ENCODE measurements at places on chromosomes 11 and 22. TPM values are rescaled to one million over a fixed set of nuclear protein-coding genes. Genes with fewer than 3 reads are reported as not detected.
A peak's percentile ranks its signal among the peaks of the same experiment; 100 is the strongest.

The HIKESHI gene
- polyA plus RNA-seq: 33.6 TPM

The MICALL1 gene
- polyA plus RNA-seq: 47.2 TPM

The NRIP3 gene
- 0.87 TPM for polyA plus RNA-seq

The MDK gene
- 141 TPM for polyA plus RNA-seq

The CXCR5 gene
- not detected for polyA plus RNA-seq

The RPS6KA4 gene
- 12.3 TPM for polyA plus RNA-seq

The C11orf86 gene
- polyA plus RNA-seq: not detected

The ZP1 gene
- polyA plus RNA-seq: not detected

The SLC22A12 gene
- not detected for polyA plus RNA-seq

DNA sequence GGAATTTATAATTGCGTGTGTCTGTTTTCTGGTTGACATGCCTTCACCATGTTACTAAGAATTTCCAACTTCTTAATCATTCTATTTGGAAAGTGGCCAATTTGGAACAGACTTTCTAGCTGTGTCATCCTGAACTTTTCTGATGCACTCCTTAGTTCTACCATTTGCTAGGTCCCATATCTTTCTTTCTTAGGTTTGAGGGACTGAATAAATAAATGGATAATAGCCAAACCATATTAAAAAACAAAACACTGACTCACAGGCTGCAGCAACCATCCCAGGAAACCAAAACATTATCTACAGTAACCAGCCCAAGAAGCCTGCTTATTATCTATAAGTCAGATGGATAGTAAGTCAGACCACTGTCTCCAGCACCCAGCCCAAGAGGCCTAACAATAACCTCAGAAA lies 57.5 kb upstream of the PLET1 start:
- DNase-seq: no peak

- DNase-seq: no peak
Observed at GRCh38 chr11:64885367-64886286, 7.2 kb upstream of the EHD1 start.

GRCh38 chr11:38089726-38090125 lies 1491.7 kb upstream of the RAG2 start:
- no peak for DNase-seq

- no peak for DNase-seq
Observed at GRCh38 chr22:20615021-20615420, 107.6 kb downstream of the MED15 start.

GRCh38 chr11:113197446-113197845 lies 116.9 kb upstream of the TTC12 start:
- DNase-seq: no peak

GRCh38 chr22:29949872-29950271 lies 66.9 kb downstream of the MTMR3 start:
- DNase-seq: no peak

GRCh38 chr11:73356979-73357860 lies 19.0 kb upstream of the RELT start:
- DNase-seq: no peak

DNA sequence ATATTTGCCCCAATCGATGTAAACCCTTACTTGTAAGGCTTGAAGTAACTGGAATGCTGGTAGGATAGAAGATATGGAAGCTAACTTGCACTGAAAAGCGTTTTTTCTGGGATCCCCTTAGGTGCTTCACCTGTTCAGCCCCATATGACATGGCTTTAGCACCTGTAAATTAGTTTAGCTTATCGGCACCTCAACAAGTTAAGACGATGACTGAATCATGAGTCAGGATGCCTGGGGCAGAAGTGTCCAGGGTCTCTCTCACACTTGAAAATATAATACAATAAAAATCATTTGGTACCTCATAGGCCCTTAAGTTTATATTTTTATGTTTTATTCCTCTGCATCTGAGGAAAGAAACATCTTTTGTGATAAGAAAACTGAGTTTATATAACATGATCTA lies 409.2 kb upstream of the LRRC4C start:
- no peak for DNase-seq

DNA sequence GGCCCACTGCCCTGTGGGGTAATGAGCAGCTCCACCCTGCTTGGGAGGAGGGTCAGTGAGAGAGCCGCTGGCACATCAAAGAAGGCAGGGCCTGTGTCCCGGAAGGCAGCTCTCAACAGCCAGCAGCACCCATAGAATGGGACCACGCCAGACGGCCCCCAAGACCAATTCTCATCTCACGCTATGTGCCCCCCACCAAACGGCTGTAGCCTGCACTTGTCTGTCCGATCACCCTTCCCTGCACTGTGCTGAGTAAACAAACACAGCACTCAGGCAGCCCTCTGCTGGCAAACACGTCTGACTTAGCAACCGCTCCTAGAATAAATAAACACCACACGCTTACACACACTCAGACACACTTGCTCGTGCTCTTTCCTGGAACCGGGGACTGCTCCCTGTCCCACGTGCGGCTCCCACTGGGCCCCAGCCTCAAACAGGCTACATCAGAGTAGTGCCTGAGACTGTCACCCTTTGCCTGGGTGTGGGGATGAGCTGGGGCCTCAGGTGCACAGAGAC lies 53.2 kb upstream of the CDON start:
- DNase-seq: peak; percentile 84

DNA sequence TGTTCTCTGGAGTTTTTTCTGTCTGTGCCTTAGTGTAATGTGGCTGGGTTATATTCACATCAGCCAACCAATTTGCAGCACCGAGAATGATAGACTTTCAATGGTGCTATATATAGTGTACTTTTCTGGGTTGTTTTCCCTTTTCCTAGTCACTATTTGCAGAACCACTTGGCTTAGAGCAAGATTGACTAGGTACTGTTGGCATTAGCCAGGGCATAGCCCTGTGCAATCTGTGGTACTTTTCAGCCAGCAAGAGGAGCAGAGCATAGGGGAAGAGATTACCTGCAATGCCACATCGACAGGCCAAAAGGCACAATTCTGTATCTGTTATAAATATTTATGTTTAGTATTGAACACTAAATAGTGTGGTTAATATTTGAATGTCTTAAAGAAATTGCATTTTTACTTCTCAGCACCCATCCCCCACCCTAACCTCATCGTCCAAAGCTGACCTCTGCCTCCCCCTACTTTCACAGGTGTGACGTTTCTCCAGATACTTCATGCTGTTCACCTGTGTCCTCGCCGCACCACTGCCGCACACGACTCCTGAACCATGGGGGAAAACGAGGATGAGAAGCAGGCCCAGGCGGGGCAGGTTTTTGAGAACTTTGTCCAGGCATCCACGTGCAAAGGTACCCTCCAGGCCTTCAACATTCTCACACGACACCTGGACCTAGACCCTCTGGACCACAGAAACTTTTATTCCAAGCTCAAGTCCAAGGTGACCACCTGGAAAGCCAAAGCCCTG lies 51.4 kb downstream of the MICAL2 start:
- no peak for DNase-seq

- no peak for DNase-seq
Observed at GRCh38 chr22:24876700-24877099, 69.8 kb downstream of the LHFPL7 start.

Measured in forelimb muscle (tissue), 1 donor.